ENCODE measurements at places on chromosomes 6 and 20.

- DNase-seq, result no peak
Observed at GRCh38 chr6:143337201-143337949, 113.1 kb downstream of the ADAT2 start.

DNA sequence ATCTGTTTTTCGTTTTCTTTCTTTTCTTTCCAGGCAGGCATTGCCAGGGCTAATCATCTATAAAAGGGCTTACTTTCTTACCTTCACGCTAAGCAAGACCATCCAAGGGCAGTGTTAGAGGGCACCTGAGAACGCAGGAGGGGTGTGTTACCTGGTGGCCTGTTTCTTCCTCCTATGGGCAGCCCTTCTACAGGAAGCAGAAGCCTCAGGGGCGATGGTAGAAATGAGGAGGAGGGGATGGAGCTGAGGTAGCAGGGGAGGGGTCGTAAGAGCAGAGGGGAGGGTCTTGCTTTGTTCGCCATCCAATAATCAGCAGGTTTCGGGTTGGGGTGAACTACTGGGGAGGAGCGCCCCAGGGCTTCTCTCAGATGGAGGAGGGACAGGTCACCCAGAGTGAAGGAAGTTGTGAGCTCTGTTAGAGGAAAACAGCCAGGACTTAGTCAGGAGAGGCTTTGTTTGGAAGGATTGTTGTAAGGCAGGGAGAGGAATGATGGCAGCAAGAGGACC is 1.5 kb upstream of the CCR6 start:
- no peak for DNase-seq

DNA sequence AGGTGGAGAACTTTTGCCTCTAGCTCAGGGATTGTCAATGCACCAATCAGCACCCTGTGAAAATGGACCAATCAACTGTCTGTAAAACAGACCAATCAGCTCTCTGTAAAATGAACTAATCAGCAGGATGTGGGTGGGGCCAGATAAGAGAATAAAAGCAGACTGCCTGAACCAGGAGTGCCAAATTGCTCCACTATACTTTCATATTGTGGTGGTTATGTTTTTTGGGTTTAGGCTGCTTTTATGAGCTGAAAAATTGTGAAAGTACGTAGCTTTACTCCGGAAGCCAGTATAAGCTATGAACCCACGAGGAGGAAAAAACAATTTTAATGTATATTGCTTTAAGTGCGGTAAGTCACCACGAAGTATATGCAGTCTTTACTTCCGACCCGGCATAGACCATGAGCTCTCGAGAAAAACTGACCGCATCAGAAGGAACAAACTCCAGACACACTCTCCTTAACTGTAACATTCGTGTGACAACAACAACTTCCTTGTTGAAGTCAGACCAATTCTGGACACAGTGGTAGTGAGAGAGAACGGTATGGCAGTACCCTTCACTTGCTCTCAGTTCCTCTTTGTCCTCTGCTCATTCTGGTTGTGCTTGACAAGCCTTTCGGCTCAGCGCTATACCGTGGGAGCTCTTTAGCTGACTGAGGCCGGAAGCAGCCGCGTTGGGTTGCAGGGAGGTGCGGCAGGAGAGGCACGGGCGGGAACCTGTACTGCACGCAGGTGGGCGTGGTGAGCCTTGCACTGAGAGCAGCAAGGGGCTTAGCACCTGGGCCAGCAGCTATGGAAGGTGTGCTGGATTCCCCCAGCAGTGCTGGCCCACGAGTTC is 81.9 kb upstream of the E2F3 start:
- DNase-seq, result no peak

- DNase-seq, result no peak
Observed at GRCh38 chr20:59932616-59933295, 681 bp downstream of the SYCP2 start.

DNA sequence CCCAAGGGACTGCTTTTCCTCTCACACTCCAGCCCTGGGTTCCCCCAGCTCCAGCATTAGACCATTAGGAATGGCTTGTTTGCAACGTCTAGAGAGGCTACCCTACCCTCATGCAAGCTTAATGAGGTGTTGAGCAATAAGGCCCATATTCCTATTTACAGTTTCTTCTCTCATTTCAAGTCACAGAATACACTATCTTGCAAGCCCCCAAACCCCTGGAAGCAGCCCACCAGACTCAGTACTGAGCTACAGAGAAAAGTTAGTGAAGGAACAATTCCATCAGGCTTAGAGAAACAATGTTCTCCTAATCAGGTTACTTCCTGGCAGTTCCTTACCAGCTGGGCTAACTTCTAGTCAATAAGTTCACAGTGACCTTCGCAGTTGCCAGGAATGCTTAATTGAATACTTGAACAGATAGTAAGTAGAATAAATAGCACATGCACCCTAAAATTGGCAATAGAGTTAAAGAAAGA is 606.5 kb upstream of the NOX3 start:
- no peak for DNase-seq

- DNase-seq, result peak; percentile 20
Observed at GRCh38 chr6:98641949-98642719, 192.2 kb upstream of the POU3F2 start.

Data from RKO (cell line).